Osteocyte (in vitro differentiated cells): ENCODE measurements at places on chromosomes 6 and 20.

DNA sequence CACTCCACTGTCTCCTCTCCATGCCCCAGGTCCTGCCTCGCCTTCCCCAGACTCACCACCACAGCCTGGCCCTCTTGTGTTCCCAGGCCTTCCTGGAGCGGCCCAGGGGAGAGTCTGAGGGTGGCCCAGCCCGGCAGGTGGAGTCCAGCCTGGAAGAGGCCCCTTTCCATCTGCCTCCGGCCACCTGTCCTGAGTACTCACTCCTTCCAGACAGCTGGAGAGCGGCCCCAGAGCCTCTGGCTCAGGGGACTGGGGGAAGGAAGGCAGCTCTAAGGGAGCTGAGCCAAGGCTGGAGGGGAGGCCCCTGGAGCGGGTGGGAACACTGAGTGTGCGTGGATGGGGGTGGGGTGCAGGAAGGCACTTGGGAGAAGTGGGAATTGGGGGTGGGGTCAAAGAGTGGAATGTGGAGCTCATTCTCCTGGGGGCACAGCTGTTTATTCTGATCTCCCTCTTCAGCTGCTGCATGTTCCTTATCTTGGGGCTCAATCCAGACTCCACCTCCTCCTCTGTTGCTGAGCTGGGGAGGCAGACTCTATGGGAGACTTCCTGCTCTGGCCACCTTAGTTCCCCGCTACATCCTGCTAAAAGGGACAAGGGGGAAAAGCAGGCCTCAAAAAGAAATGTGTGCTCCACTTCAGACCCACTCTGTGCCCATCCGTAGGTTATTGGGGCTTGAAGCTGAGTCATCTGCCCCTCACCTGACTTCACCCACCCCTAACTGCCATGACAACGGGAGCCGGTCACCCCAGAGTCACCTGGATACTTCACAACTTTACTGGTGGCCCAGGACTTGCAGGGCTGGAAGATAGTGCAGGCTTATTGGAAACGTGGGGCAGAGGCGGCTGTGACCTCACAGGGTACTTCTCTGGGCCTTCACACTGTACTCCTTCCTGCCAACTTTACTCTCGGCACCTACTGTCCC is 19.5 kb upstream of the TAF8 start:
- DNase-seq, result no peak

- no peak for DNase-seq
Measured at GRCh38 chr6:125931733-125932450, 24.7 kb upstream of the HINT3 start.

DNA sequence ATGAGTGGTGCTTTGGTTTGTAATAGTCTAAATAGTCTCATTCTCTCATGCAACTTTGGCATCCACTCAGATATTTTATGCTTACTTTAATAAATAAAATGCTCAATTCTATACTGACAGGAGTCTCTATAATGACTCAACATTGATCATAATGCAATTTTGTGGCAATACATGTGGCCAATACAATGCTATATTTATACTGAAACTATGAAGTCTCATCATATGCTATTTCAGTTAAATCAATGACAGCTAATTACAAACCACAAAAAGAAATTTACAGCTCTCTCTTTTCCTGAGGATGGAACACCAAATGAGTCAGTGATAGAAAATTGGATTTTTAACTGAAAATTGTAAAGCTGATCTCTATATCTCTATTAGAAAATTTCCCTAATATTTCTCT is 77.1 kb downstream of the WASF1 start:
- DNase-seq, result no peak

DNA sequence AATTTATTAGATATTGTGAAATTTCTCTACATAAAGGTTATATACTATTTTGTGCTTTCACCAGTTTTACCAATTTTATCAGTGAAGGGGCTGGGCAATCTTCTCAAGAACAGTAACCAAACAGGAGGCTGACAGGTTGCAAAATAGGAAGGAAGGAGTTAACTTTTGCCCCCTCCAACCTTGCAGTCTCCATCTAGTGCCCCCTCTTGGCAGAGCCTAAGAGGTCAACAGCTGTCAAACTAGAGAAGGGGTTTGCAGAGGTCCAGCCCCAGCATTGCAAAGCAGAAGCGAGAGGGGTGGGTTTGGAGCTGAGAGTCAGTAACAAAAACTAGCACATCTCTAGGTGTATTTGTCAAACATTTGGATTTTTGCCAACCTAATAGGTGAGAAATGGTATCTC is 391.0 kb downstream of the CDC5L start:
- DNase-seq, result no peak

DNA sequence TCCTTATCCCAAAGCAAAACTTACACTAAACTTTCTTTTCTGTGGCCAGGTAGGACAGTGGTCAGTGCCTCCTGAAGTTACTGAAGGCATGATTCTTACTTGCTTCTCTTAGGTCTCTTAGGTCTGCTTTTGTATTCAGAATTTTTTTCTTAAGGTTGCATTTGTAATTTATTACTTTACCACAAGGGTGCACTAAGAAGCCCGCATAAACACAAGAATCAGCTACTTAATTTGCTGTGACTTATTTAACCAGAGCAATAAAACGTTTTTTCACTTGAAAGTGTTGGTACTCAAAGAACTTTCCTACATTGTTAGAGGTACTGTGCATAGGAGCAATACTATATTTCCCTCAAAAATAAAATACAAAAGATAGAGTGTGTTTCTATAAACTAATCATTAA is 75.4 kb upstream of the LAMA2 start:
- DNase-seq, result no peak

DNA sequence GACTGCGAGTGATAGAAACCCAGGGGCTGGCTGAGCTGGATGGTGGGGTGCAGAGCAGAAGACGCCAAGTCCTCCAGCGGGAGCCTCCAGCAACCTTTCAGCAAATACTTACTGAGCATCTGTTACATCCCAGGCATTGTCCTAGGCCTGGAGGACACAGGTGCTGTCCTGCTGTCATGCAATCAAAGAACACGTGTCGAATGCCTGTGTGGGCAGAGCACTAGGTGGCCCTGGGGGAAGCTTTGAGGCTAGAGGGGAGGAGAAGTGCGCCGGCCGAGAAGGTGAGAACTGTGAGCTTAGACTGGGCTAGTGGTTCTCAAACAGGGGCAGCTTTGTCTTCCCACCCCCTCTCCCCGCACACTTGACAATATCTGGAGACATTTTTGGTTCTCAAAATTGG is 233.6 kb downstream of the BMP7 start:
- DNase-seq, result no peak

DNA sequence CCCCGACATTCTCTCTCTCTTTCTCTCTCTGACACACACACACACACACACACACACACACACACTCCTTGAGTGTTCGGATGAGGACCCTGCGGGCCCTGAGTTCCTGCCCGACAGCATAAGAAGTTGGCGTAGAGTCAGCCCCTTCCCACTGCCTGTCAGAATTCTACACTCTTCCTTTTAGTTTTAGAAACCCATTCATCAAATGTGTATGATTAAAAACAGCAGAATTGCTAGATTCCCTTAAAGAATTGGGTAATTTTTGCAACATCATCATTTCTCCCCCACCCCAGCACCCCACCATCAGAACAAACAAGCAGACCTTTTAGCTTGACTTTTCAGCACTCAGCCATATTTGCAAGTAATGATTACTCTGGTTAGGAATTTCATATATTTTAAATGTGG is 322.8 kb downstream of the FARS2 start:
- no peak for DNase-seq

GRCh38 chr20:49659056-49659455 is 54.6 kb downstream of the B4GALT5 start:
- DNase-seq, result no peak

GRCh38 chr6:84432619-84433018 is 205.2 kb upstream of the CEP162 start:
- DNase-seq, result no peak

DNA sequence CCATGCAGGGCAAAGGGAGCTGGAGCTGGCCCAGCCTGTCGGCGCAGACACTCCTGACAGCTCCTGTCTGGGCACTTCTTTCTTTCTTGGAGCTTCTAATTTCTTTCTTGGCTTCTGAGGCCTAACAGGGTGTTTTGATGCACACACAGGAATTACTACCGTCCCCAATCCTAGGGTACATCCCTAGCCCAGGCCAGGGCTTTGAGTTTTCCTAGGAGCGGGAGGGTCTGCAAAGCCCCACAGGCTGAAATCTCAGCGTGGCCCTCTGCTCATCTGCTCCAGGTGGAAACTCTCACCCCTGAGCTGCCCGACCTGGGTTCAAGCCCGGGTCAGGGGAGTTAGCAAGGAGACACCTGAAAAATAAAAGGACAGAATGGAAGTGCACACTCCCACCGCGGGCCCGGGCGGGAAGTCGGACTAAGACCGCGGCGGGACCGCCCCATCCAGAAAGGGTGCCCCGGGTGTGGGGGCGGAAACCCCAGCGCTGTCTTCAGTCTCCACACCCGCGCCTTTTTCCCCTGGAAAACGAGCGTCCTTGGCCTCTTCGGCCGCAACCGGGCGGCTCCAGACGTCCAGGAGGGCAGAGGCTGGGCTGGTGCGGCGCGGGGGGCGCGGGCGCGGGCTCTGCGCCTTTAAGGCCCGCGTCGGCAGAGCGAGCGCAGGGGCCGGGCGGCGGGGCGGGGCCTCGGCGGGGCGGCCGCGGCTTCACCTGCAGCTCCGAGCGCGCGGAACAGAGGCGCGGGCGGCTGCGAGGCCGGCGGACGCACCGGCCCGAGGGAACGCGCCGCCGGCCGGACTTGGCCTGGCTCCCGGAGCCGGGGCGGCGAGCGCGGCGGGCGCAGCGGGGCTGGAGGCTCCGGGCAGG is at the start of gene CDH4:
Gene CDH4, plus strand, starts transcription at position 733 of the 865 bp plus-strand sequence.
- DNase-seq, result no peak

GRCh38 chr20:44170816-44171410 is 16.1 kb downstream of the JPH2 start:
- DNase-seq, result no peak

DNA sequence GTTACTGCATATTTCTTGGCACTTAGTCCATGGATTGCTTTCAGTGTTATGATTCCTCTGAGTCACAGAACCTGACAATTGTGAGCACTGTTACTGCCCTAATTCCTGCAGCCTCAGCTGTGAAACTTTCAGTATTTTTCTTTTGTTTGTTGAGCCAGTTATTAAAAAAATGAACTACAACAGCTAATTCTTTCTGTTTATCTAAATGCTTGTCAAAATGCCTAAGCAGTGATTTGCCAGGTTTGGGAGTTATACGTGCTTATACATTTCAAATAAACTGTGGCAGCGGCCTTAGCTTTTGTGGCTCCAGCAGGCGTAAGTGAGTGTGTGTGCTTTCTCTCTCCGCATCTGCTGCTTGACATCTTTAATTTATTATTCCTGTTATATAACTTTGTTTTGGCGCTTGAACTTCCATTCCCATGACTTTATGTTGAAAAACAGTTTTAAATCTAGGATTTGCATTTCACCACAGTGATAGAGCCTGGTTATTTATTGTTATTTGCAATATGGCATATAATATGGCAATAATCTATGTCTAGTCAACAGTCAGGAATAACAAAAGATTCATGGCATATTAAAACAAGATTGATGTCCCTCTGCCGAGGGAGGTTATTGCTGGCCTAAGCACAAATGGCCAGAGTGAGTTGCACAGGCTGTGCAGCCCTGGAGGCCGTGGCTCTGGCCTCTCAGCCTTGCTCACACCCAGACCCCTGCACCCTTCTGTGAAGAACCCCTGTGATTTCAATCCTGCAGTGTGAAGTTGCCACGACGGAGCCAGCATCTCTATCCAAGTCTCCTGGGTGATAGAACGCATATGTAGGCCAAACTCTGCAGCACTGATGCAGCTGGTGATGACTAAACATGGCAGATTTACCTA is 303.4 kb downstream of the THBS2 start:
- DNase-seq, result no peak
